ENCODE measurements at places on chromosomes 3 and 15. TPM values are rescaled to one million over a fixed set of nuclear protein-coding genes. Genes with fewer than 3 reads are reported as not detected.

GNB4 gene
- polyA plus RNA-seq = 17.3 TPM

GLDN gene
- polyA plus RNA-seq = 10.3 TPM

- DNase-seq = no peak
Measured at GRCh38 chr3:179794355-179794754, 141.5 kb downstream of the USP13 start.

DNA sequence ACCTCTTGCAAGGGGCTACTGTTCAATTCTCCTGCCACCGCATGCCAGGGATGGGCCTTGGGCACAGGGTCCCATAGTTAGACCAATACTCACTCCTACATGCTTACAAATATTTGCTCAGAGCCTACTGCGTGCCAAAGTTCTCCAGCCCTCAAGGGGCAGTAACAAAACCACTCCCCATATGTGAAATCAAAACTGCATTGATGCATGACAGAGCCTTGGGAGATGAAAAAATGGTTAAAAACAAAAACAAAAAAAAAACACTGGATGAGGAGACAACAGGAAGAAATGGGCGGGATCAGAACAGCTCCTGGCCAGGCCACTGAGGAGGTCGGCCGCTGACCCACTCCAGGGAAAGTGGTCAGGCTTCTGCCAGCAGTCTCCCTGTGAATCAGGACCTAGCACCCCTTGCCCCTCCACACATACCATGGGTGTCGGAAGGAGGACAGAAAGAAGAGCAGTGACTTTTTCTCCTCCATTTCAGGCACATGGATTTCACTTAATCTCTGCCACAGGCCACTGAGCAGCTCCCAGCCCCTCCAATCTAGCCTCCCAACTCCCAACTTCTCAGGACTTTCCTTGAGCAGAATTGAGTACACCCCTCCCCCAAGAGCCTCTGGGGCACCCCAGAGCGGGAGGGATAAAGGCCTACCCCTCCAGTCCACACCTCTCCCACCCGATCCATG, 2.8 kb downstream of the PLXNB1 start:
- no peak for DNase-seq

- DNase-seq = no peak
Measured at GRCh38 chr3:194259982-194260766, 91.0 kb downstream of the CPN2 start.

RARB gene
- 3.5 TPM for polyA plus RNA-seq

GRCh38 chr15:64596701-64597476, 136.5 kb downstream of the ZNF609 start:
- peak; percentile 27 for DNase-seq

- DNase-seq = no peak
Measured at GRCh38 chr15:50828610-50829206, 63.2 kb upstream of the SPPL2A start.

DNA sequence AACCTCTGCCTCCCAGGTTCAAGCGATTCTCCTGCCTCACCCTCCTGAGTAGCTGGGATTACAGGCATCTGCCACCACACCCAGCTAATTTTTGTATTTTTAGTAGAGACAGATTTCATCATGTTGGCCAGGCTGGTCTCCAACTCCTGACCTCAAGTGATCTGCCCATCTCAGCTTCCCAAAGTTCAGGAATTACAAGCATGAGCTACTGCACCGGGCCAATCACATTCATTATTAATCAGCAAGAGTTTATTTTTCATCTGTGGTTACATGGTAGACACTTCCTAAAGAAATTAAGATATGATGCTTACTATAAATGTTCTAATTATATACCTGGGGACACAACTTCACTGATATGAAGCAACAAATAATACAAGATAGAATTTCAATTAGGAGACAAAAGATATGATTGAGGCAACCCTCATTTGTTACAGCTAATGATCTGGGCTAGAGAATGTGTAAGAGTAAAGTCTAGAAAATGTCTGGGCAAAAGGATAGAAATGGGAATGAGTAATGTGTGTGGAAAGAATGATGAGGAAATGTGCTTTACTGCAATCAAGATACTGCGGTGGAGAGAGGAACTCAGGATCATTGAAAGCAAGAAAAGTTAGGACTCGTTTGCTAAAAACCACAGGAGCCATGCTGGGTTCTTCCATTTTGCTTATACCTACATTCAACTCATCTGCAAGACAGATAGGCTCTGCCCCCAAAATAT, 366.8 kb downstream of the ZIC1 start:
- DNase-seq = no peak

- DNase-seq = no peak
Measured at GRCh38 chr15:55240125-55240760, 43.5 kb upstream of the RSL24D1 start.

- no peak for DNase-seq
Measured at GRCh38 chr15:77591968-77592613, 40.6 kb downstream of the LINGO1 start.

DNA sequence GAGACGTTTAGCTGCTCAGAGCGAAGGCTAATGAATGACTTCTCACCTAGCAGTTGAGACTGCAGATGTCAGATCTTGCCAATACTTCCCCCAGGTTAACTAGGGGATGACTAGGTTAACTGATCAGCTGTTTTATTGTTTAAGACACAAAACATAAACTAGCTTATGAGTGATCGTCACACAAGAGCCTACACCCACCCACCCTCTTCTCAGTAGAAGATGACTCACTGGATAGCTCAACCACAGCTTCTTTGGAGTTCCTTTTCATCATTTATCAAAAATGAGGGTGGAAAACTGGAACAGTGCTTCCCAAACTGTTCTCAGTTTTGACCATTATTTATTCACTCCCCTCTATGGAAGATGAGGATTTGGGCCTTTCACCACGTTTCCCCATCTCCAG, 25.2 kb downstream of the GASK1A start:
- no peak for DNase-seq

SH2D7 gene
- polyA plus RNA-seq = not detected

GRCh38 chr3:196938124-196938523, 4.2 kb downstream of the NCBP2 start:
- DNase-seq = no peak

CPNE9 gene
- not detected for polyA plus RNA-seq

OIP5 gene
- polyA plus RNA-seq = 0.75 TPM

DNA sequence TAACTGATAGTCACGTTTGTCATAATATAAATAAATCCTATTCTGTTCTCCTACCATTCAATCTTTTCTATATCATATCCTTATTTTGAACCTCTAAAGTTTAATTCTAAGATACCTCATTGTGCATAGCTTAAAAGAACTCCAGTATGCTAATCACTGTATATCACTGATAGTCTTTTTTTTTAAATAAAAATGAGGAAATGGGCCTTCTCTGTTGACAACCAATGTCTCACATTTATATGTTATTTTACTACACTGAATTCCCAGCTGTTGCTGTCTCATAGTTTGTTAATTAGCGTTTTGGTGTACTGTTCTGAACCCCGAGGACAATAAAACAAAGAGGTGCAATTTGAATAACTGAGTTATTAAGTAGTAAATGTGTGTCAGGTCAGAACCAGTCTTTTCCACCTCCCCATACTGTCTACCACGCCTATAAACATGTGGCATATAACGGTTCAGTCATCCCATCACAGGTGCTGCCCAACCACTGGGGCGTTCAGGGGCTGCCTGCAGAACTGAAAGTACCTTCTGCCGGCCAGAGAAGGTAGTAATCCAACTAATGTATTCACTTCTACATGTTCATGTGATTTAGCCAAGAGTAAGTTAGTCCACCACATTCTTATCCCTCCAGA, 14.9 kb downstream of the CBLB start:
- DNase-seq = no peak

DNA sequence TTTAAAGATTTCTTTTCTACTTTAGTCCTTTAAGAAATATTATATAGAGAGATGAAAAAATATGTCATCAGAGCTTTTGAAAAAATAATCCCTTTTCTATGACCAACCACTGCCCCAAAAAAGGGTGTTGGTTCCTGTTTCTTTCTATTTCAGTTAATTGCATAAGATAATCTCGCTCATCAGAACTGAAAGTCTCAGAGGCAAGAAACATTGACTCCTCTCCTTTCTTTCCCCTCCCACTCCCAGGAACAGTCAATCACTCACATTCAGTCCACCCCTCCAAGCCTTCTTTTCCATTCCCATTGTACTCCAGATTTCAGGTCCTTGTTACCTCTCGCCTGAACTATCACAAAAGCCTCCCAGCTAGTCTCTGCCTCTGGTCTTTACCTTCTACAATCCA, 153.7 kb upstream of the ABI3BP start:
- DNase-seq = no peak

DNA sequence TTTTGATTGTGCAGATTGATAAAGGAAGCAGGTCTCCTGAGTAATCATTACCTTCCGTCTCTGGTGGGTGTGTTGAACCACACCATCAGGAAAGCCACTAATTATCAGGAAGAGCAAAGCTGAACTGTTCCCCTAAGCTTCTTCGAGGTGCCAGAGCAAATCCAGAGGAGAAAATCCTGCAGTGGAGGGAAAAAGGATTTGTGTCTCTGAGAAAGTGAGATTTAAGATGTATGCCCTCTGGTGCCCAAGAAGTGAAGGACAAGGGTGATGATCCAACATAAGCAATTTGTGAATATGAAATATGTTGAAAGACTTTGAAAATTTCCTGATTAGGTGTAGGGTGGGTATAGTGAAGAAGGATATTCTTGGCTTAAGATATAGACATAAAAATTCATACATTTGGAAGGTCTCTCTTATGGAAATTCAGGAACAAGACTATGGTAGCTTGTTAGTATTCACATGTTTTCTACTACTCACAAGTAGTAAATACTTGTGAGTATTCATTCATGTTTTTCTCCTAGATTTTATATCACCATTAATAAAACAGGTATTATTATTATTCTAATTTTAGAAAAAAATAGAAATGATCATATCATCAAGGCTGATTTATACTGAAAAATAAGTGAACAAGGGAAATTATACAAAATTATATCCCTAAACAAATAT, 34.8 kb downstream of the COMMD2 start:
- DNase-seq = peak; percentile 48

- DNase-seq = peak; percentile 45
Measured at GRCh38 chr3:11392014-11392859, 120.0 kb downstream of the ATG7 start.

DNA sequence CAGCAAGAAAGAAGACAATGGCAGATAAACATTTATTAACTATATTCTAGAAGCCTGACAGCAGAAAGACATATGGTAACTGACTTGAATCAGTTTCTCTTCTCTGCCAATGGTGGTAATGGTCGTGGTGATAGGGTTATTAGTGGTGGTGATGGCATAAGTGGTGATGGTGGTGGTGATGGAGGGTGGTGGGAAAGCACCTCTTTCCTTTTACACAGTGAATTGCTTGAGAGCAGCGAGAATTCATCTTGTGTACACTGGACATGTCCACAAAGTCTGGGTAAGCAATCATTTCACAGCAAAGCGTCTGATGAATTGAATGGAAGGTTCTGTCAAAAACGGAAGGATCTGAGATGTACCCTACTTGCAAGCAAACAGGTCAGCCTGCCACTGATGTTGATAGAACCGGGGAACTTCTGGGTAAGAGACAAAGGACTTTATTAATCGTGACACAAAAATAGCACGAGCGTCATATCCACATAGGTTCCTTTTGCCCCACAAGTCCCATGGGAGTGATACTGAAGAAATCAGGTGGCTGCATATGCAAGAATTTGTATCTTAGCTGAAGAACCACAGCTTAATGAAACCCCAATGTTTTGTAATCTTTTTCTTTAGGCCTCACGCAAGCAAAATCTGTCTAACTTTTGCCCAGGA, 23.5 kb upstream of the TBC1D5 start:
- DNase-seq = no peak

GABRB3 gene
- 2.3 TPM for polyA plus RNA-seq

- no peak for DNase-seq
Measured at GRCh38 chr15:63395730-63396151, 14.1 kb upstream of the CA12 start.

ALDH1L1 gene
- polyA plus RNA-seq = 8.3 TPM

PLD1 gene
- 52.1 TPM for polyA plus RNA-seq

GRCh38 chr3:184500344-184500923, 61.2 kb upstream of the EPHB3 start:
- no peak for DNase-seq

DNA sequence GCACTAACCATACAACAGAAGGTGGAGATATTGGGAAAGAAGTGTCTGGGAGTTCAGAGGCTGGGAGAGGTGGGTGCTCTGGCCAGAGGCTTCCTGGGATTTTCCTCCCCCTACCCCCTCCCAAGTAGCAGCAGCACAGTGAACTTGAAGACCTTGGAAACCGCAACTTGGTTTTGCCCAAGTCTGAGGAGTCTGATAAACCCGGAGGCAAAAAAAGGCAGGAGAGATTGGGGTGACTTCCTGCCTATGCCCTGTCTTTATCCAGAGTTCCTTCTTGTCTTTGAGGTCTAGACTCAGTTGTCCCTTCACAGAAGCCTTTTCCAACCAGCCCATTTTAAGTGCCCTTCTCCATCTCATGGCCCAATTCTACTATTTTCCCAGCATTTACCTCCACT, 25.4 kb upstream of the THRB start:
- no peak for DNase-seq

DNA sequence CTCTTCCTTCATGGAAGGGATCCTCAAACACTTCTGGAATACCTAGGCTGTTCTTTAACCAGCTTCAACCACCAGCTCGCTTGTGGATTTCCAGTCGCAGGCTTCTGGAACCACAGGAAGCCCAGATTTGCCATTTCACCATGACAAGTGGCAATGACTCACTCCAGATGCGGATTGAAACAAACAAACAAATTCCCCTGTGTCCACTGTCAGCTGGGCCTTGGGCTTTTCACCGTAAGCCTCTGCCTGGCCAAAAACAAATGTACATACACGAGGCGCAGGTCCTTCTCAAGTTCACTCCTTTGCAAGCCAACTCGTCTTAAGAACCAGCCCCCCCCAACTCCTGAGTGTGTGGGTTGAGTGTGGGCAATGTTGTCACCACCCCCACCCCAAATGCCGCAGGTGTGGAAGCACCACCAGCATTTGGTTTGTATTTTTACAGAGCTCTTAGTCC, 8.8 kb downstream of the BCL6 start:
- DNase-seq = no peak

DNA sequence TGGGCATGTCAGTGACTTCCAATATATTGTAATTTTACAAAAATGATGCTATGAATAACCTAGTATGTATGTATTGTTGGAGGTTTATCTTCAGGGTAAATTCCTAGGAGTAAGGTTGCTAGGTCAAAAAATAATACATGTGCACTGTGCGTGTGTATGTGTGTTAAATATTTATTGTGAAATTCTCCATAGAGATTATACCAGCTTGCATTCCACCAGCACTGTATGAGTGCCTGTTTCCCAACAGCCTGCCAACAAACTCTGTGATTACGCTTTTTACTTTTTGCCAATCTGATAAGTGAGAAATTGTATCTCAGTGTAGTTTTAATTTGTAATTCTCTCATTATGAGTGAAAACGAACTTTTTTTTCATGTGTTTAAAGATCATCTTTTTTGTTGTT, 12.6 kb upstream of the IGF2BP2 start:
- DNase-seq = no peak

CCDC54 gene
- not detected for polyA plus RNA-seq

MED12L gene
- polyA plus RNA-seq = 0.15 TPM
